ENCODE measurements at places on chromosomes 6 and 20. TPM values are rescaled to one million over a fixed set of nuclear protein-coding genes. Genes with fewer than 3 reads are reported as not detected.

CNBD2 gene
- total RNA-seq = 6.1 TPM

CTCFL gene
- total RNA-seq = 0.34 TPM

KIF13A gene
- total RNA-seq = 29.0 TPM

MUC21 gene
- not detected for total RNA-seq

GRCh38 chr6:1604158-1605003 lies 5.3 kb upstream of the FOXC1 start:
- peak; percentile 94 for DNase-seq

DNA sequence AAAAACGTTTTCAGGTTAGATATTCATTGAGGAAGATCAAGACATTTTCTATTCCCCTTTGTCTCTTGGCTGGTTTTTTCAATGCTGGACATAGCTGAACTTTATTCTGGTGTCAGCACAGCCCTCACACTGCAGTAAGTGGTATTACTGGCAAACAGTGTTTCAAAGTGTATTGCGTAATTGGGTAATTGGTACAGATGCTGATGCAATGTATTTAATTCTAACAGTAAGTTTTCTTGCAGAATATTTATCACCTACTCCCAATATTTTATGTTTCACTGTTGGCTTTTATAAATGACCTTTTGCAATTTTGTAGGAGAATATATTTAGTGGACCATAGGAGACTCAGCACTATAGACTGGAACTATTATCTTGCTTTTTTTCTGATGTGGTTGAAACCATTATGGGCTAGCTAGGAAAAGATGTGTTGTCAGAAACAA lies 287.6 kb upstream of the SOX4 start:
- DNase-seq = no peak

- DNase-seq = no peak
Observed at GRCh38 chr6:158677906-158678578, 28.2 kb downstream of the SYTL3 start.

GRCh38 chr6:143515061-143515760 lies 3.7 kb upstream of the FUCA2 start:
- DNase-seq = no peak
